Fibroblast of skin of left quadriceps (primary cell): ENCODE measurements at places on chromosomes 3 and 15.

- DNase-seq = no peak
Observed at GRCh38 chr3:20646425-20646824, 460.4 kb upstream of the SGO1 start.

GRCh38 chr15:50880206-50880605 lies 28.3 kb upstream of the AP4E1 start:
- no peak for DNase-seq

DNA sequence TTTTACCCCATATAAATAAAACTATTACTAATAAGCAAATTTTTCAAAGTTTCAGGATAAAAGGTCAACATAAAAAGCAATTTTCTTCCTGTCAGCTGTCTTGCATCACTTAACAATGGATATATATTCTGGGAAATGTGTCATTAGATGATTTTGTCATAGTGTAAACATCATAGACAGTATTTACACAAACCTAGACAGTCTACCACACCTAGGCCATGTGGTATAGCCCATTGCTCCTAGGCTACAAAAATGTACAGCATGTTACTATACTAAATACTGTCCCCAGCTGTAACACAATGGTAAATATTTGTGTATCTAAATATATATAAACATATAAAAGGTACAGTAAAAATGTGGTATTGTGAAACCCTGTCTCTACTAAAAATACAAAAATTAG lies 156.7 kb downstream of the ANO10 start:
- no peak for DNase-seq

GRCh38 chr15:60827492-60827891 lies 348.6 kb upstream of the ICE2 start:
- no peak for DNase-seq

DNA sequence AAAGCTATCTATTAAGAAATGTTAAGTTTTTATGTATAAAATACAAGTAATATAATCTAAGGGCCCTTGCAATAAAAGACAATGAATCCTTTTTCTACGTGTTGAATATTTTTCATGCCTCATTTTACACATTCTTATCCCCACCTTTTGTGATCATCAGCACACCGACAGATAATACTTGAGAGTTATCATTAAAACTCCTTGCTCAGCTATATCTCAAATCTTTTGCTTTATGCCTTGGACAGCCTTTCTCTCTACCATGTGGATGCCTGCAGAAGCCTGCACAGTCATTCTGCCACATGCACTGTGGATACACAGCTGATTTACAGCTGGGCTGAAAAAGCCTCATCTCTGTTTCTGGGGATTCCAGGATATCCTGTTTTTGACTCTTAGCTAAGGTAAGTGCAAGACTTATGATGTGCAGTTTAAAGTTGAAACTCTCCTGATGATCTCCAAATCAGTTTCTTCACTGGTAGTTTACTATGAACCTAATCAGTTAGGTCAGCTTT lies 1565.1 kb downstream of the SI start:
- DNase-seq = no peak

GRCh38 chr3:195416795-195417194 lies 26.0 kb downstream of the ACAP2 start:
- DNase-seq = no peak

DNA sequence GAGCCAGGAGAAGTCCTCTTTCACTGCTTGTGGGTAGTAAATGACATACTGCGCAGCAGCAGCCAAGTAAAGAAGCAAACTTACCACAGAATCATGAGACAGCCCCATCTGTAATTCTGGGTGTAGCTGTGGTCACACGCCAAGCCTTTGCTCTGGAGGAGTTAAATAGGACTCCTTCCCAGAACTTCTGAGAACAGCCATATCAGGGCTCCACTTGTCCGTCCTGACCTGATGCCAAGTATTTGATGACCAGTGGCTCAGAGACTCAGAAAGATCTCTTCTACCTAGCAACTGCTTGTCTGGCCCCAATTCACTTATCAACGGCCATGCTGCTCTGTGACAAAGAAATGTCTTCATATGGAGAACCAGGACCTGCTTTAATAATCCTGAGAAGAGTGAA lies 20.6 kb upstream of the GOLIM4 start:
- DNase-seq = no peak

DNA sequence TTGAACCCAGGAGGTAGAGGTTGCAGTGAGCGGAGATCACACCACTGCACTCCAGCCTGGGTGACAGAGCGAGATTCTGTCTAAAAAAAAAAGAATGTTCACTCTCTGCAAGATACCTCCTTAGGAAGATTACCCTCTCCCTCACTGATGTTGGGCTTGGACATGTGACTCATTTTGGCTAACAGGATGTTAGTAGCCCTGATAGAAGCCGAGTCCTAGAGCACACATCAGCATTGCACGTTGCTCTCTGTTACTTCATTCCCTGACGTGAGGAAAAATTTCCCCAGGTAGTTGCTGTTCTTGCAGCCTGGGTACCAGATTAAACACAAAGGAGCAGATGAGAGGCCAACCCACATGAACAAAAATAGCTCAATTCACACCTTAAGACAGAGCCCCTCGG lies 78.1 kb upstream of the PRICKLE2 start:
- no peak for DNase-seq

GRCh38 chr3:144324076-144324475 lies 352.5 kb downstream of the DIPK2A start:
- DNase-seq = no peak

- no peak for DNase-seq
Observed at GRCh38 chr3:71214797-71215196, 368.7 kb downstream of the FOXP1 start.

DNA sequence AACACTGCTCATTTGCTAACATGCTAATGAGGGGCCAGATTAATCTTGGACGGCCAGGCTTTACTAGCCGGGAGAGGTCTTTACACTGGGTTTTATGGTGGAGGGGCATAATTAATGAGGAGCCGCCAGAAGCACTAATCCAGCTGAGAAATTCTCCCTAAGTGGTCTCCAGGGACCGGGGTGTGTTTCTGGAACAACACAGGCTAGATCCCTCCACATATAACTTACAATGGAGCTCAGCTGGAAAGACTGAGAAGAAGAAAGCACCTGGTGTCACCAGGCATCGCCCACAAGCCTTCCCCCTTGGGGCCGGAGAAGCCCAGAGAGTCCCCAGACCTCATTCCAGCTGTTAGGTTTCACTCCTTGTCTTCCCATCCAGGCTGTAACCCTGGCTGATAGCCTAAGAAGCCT lies 127.5 kb downstream of the MEGF11 start:
- DNase-seq = no peak

DNA sequence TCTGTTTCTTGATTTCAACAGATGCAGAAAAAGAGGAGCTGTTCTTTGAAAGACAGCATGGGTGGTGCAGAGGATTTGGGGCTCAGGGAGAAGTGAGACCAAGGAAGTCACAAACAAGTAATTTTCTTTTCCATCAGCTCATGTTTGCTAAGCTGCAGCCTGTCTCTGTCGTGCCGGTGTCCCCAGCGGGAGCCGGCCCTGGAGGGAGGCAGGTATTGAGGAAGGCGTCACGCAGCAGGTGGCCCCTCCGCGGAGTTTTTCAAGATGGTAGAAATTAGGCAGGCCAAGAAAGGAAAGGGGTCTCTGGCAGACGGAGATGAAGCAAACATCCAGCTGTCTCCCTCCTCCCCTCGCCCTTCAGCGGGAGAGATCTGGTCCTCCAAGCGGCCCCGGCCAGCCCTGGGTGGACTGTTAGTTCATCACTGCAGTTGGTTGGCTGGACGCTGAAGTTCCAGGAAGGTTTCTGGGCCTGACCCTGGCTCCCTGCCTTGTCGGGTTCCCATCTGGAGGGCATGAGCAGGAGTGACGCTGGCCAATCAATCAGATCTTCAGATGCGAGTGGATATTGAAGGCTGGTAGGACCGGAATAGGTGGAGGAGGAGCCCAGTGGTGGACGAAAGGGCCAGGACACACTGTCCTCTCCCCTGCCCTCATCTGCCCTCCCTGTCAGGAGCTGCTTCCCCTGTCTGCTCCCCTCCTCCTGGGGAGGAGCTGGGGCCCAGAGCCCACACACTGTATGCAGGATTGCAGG lies 27.7 kb upstream of the MUC4 start:
- no peak for DNase-seq

DNA sequence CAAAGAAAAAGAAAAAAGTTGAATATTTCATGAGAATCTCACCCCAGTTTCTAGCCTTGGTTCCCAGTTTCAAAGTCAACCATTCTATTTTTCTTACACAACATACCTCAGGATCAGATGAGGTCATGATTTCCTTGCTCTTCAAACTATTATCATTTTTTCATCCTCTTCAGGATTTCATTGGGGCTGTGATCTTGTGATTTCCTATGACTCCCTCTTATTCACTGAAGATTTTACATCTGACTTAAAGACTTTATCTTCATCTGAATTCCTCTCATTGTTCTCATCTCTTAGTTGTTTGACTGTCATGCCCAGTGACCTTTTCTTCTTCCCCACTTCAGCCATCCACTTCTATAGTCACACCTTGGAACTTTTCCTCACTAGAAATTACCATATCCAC lies 3.1 kb upstream of the C3orf33 start:
- no peak for DNase-seq

DNA sequence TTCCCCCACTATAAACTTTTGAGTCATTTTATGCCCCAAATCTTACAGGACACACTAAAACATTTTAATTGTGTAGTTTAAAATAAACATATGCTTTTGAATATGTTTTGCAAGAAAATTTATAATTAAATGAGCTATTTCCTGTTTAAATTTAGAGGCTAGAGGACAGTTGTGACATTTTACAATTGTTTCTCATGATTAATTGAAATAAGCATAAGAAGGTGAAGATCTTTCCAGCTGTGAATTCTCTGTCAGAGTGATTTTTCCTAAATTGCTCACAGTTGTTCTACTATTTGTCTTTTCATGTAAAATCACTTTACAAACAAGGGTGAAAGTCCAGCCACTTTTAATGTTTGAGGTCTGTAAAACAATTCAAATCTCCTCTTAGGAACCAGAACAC lies 892.3 kb downstream of the CADM2 start:
- DNase-seq = no peak

DNA sequence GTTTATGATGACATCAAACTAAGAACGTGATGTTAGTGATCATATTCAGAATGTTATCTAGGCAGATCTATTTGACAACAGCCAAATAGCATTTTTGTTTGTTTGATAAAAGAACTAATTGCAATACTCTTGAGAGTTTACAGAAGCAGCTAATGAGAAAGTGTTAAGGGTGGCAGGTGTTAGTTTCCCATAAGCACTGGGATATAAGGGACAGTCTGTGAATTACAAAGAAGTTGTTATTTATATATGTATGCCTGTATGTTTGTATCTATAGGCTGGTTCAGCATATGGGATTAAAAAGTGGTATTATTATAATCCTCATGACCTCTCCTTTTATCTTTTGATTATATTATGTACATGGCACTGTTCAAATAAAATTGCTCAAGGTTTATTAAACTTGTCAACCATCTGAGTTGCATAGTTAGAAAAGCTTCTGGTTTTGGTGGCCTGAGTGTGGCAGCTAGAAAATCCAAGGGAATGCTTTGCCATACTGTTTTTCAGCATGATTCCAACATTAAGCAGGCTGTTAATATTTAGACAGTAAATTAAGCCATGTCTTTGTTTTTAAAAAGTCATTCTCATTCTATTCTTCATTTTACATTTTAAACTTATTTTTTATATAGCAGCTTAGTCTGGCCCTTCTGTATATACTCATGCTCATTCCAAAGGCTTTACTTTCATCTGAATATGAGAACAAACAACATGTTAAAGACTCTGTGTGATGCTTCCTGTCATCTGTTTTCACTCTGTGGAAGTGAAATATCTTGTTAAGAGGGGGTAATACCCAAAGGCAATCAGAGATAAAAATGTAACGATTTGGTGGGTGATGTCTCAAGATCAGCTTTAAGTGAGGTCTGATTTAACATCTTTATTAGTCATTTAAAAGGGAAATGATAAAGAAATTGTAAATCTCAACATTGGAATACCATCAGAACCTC lies 13.1 kb downstream of the ROBO2 start:
- no peak for DNase-seq

GRCh38 chr3:135218304-135218703 lies 423.2 kb downstream of the EPHB1 start:
- no peak for DNase-seq

- DNase-seq = peak; percentile 40
Observed at GRCh38 chr3:134197681-134198261, 52.9 kb downstream of the RYK start.

GRCh38 chr15:70012895-70013294 lies 84.8 kb downstream of the TLE3 start:
- DNase-seq = no peak

DNA sequence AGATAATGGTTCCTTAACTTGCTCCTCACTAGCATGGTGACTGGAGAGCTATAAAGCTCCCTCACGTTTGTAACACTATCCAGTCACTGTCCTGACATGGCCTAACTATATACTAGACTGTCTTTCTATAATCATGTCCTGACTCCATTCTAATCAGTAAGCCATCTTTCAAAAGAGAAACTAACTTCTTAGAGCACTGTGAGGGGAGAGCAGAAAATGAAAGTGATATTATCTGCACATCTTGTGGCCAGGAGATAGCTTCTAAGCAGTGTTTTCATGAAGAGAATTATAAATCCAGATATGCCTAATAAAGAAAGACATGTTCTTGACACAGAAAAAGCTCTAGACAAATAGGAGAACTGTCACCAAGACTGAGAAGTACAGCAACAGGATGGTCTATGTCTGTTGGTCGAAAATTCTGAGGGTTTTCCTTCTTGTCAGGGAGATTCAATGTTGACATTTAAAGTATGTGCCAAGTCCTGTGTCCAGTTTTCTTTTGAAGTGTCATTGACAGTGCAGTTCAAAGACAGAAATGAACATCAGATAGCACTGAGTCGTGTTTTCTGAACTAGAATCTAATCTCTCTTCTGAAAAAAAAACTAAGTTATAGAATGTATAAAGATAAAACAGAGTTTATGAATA lies 230.6 kb upstream of the PEX5L start:
- no peak for DNase-seq

GRCh38 chr15:27855137-27855536 lies 244.0 kb downstream of the OCA2 start:
- DNase-seq = no peak

DNA sequence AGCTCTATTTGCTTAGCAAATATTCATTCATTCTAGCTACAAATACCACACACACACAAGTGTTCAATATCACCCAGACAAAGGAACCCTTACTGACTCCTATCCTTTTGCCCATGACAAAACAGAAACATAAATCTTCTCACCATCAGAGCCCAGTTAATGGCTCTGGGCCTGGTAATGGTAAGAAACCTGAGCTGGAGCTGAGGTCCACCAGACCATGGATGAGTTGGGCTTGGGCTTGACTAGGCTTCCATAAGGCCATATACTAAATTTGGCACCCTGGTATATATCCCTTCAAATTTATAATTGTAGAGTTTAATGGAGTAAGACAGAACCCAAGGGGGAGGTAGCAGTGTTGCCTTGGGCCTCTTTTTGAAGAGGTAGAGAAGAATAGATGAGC lies 29.4 kb downstream of the GPR176 start:
- no peak for DNase-seq

GRCh38 chr3:23761440-23761896 lies 44.3 kb upstream of the UBE2E1 start:
- no peak for DNase-seq
